Fibroblast of mammary gland (primary cell): ENCODE measurements at places on chromosomes 6 and 20.
A peak's percentile ranks its signal among the peaks of the same experiment; 100 is the strongest.

GRCh38 chr6:78465059-78465634 lies 402.2 kb upstream of the IRAK1BP1 start:
- no peak for DNase-seq

- DNase-seq: no peak
Observed at GRCh38 chr6:88734544-88734943, 228.9 kb downstream of the RNGTT start.

DNA sequence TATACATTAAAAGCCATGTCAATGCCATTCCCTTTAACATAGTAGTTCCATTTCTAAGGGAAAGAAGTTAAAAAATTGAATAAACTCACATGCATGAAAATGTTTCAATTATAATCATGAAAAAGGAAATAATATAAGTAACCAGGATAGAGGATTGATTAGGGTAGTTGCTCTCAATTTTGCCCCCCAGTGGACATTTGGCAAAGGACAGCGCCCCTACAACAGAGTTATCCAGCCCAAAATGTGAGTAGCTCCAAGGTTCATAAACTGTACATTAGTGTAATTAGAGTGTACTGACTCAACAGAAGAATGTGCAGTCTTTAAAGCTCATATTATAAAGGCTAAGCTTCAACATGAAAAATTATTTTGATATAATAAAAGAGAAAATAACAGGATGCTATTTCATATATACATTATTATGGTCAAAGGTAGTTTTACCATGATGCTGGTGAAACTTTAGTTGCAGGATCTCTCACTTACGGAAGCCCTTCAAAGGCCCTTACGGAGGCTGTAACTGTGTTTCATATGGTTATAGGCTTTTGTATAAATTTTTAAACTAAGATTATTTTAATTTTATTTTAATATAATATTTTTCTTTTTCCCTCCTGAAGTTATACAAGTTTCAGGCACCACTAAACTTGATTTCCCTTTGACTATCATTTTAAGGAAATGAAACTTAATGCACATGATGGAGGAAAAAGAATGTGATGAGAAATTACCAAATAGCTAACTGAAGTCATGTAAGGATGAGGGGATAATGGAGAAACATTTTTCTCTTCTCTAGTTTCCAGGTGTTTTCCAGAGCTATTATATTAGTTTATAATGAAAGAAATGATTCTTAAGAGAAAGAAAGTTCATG lies 403.6 kb downstream of the PLCB1 start:
- DNase-seq: peak; percentile 20

DNA sequence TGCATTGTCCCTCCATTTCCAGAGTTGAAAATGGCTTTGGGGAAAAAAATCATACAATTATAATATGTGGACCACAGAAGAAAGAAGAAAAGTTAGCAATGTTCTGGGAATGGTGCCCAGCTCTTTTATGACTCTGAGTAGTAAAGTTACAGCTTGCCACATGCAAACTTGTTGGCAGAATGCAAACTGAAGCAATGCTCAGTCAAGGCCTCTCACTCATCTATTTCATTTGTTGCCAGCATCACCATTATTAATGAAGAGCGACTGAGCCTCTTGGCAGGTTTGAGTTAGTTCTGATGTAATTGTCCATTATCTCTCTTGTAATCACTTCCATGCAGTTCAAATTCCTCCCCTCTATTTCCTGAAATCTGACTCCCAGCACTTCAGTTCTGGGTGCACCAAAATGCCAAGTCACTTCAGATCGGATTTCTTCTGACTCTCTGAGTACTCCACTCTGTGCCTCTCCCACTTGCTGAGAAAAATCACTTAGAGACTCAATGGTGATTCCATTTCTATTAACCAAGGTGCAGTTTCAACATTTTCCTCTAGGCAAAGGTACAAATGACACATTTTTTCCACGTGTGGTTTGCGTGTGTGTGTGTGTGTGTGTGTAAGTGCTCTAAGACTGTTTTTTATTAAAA lies 154.4 kb upstream of the STMND1 start:
- peak; percentile 98 for DNase-seq

GRCh38 chr6:3732345-3733141 lies 19.0 kb downstream of the PXDC1 start:
- peak; percentile 94 for DNase-seq

DNA sequence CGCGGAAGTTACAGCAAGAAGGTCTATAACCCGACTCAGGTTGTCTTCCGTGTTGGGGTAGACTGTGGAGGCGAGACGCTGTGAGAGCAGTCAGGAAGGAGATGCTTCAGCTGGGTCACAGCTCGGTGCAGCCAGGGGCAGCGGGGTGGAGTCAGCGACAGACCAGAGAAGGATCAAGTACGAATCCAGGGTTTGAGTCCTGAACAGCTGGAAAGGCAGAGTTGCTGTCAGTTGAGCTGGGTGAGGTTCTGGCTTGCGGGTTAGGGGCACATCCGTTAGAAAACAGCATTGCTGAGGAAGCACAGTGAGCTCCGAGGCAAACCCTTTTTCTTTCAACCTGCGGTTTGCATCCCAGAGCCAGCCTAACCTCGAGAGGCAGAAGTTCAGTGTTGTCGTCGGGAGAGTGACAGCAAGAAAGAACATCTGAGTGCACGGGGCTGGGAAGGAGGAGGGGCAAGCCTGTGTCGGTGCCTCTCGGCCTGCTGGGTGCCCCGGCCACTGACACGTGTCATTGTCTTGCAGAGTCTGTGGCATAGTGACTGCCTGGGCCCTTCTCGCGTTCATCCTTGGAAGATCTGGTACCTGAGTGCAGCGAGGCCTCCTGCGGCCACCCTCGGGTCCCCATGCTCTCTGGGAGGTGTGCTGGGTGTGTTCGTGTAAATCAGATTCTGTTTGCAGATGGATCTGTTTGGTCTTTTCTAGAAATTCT lies 20.0 kb downstream of the PNLDC1 start:
- DNase-seq: no peak

GRCh38 chr20:49583669-49584417 lies 15.9 kb upstream of the PTGIS start:
- DNase-seq: peak; percentile 88

DNA sequence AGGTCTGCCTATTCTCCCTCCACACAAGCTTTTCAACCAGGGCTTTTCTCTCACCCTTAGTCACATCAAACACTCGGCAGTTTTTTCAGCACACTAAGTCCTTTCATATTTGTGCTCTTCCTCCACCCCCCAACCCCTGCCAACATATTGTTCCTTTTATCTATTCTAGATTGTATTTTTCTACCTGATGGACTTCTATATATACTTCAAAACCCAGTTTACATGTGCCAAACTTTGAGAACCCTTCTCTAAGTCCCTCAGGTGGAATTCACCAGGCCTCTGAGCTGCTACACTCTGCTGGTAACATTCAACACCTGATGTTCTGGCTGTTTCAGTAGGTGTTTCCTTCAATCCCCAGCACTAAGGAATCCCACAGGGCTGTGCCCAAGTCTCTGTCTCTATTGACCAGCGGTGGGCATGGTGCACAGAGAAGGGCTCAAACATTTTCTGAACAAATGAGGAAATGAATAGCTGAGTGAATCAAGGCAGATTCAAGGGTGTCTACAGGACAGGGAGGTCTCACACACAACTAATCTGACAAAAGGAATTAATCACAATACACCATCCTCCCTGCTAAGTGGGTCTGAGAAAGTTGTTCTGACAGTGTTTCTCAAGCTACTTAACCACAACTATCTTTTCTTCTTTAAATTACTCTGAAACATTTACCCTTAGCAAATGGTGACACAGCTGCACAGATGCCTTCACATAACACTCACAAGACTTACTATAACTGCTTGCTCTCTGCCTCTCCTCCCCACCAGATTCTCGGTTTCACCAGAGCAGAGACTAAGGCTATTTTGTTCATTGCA lies 166.5 kb downstream of the TSHZ2 start:
- no peak for DNase-seq

- DNase-seq: no peak
Observed at GRCh38 chr20:63947638-63948456, 8.4 kb downstream of the UCKL1 start.

DNA sequence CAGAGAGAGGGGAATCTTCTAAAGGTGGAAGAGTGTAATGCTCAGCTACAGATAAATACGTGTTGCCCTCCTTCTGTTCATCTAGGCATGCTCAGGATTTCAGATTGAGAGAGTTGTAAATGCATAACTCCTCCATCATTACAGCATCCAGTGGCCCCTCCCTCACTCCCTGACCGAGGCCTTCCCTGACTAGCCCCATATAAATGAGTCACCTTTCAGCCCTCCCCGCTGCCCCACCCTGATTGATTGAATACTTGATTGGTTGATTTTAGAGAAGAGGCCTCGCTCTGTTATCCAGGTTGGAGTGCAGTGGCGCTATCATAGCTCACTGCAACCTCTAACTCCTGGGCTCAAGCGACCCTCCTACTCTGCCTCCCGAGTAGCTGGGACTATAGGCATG lies 193.7 kb downstream of the EYA2 start:
- no peak for DNase-seq

DNA sequence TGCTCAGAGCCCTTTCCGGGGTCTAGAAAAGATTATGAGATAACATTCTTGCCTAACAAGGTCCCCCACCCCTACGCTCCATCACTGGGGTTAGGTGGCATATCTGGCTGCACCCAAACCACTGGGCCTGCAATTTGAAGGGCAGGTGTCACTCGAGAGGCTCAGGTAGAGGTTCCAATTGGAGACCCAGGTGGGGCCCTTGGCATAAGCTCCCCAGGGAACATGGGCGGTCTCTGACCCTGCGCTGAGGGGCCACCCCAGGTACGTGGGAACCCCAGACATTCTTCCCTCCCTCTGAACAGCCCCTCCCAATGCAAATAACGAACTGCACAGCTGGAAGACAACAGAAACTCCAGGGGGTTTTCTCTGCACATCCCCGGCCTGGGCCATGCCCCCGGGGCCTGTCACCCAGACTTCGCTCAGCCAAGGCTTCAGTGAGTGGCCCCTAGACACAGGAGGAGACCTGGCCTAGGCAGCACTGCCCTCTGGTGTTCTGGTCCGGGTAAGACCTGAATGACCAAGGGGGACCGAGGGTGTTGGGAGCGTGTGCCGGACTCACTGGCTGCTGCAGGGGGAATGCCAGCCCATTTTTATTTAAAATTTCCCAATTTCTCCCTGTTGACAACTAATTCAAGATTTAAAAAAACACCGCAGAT lies 47.5 kb downstream of the DSTN start:
- DNase-seq: peak; percentile 44

DNA sequence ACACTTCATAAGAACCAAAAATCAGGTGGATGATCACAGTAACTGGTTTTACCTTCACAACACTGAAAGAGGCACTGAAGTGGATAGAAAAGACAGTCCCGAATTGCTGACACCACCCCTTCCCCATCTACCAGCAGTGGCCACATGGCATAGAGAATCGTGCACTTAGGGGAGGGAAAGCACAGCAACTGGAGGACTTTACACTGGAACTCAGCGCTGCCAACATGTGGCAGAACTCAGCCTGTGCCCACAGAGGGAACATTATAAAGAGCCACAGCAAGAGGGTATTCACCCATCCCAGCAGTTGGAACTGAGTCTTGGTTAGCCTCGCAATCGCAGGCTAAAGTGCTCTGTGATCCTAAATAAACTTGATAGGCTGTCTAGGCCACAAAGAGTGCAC lies 6.5 kb upstream of the KIAA1586 start:
- DNase-seq: peak; percentile 9

DNA sequence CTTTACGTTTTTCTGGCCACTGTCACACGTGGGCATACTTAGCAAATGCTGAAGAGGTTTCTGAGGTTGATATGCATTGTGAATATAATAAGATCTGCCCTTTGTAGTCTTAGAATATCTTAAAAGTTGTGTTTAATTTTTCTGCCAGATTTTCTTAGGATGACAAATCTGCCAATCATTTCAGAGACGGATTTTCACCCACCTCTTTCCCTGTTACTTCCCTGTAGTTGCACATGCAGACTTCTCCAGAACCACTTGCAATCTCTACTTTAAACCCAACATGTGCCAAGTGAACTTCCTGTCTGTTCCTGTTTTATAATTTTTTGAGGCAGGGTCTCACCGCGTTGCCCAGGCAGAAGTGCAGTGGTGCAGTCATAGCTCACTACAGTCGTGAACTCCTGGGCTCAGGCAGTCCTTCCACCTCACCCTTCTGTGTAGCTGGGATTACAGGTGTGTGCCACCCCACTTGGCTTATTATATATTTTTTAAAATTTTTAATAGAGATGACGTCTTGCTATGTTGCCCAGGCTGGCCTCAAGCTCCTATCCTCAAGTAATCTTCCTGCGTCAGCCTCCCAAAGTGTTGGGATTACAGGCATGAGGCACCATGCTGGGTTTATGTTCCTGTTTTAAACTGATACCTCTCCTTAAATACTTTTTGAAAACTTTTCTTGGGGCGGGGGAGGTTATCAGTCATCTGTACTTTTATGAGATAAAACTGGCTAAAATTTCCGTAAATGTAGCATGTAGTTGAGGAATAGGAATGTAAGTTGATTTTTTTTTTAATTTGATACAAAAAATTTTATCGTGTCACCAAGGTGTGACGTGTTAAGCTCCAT lies 2.7 kb downstream of the IGF2R start:
- DNase-seq: no peak

- no peak for DNase-seq
Observed at GRCh38 chr6:68307301-68307700, 327.8 kb upstream of the ADGRB3 start.

- DNase-seq: no peak
Observed at GRCh38 chr20:37518606-37519507, 2.2 kb upstream of the NNAT start.
